Central memory CD4-positive, alpha-beta T cell (primary cell): ENCODE measurements at places on chromosomes 11 and 22.

DNA sequence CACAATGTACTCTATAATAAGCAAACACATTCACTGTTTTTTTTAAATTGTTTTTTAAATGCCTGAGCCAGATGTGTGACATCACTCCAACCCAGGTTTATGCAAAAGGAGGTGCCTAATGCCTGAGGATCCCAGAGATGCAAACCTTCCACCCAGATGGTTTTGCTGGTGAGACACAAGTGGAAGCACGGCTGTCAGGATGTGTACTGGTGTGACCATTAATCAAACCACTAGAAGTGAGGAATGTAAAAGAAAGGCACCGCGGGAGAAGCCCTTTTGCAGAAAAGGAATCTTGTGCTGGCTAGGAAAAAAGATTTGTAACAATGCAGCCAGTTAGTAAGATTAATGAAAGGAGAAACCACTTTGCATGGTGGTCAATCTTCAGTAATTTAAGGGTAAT, 407.4 kb downstream of the LARGE1 start:
- no peak for DNase-seq

DNA sequence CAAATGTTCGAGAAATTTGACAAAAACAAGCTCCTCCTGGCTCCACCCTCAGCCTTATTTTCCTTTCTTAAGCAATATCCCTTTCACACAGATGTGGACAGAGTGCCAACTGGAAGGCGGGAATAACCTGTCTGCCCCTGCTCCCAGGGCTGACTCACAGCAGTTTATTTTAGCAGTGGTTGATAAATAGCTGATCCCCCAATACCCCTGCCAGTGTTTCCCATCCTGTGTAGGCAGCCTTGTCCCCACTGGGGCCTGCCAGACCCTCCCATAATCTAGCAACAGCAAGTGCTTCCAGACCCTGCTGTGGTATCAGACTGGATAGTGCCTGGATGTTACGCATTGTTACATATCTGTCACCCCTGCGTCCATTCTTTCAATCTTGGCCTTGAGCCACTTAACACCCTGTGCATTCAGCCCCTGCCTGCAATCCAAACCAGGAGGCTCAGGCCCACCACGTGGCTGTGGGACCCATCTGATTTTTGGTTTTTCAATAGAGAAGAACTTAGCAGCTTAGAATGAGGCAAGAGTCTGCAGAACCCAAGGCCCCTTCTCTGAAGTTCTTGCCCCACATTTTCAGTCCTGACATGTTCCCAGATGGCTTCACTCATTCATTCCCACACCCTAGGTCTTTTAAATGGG, 53.7 kb downstream of the PARVA start:
- no peak for DNase-seq

- DNase-seq, result no peak
These were observed 439.6 kb downstream of the DYNC2H1 start for GRCh38 chr11:103548838-103549237.

- DNase-seq, result no peak
These were observed 102.4 kb downstream of the LRRC32 start for GRCh38 chr11:76568139-76568538.

DNA sequence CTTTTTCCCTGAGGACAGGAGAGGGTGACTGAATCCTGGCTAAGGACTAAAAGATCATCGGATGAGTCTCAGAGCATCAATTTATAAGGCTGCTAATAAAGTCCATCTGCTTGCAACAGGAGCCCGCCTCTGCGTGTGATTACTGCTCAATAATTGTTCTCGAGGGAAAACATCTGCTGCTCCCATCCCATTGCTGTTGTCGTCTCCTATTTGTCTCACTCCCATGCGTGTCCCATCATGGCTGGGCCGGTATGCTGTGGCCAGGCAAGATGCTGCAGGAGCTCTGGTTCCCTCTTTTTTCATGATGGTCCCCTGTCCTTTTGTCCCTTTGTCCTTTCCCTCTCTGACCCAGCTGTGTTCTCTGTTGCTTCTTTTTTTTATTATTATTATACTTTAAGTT, 121.2 kb downstream of the SPATA19 start:
- DNase-seq, result no peak

DNA sequence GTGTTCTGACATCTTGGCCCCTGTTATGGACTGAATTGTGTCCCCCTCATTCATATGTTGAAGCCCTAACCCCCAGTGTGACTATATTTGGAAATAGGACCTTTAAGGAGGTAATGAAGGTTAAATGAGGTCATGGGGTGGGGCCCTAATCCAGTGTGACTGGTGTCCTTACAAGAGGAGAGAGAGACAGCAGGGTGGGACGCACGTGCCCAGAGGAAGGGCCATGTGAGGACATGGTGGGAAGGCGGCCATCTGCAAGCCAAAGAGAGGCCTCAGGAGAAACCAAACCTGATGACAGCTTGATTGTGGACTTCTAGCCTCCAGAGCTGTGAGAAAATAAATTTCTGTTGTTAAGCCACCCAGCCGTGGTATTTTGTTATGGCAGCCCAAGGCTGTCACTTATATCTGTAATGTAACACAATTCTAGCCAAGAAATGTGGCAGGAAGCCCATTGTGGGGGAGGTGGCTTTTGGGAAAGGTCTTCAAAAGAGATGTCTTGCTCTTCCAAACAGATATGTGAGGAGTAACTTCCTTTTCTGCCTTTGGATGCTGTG, 23.7 kb downstream of the SLC22A6 start:
- no peak for DNase-seq

GRCh38 chr22:26804911-26805539, 147.6 kb downstream of the MIAT start:
- DNase-seq, result no peak

DNA sequence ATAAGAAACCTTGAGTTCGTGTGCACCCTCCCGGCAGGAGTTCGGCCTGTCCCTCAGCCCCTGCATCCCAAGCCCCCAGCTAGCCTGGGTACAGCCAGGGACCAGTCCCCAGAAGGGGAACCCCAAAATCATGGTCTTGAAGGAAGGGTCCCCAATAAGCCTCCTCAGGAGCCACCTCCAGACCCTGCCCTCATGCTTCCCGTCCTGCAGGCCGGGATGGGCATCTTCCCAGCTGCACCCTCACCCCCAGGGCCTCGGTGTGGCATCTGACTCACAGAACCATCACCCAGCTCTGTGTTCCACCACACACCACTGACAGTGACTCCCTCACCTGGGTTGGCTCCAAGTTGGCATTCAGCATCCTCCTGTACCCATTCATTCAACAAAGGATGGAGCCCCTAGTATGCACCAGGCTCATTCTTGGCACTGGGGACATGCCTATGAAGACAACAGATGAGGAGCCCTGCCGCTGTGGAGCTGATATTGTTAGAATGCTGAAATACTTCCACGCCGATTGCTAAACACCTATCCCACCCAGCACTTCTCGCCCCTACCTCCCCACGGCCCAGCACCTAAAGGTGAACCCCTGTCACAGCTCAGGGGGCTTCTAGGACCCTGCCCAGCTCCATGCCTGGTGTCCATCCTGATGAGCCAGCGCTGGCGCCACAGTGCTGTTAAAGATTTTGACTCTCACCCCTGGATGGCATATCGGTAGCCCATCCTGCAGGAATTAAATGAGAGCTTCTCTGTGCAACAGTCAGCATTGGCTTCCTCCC, 77.8 kb downstream of the BUD13 start:
- DNase-seq, result no peak

DNA sequence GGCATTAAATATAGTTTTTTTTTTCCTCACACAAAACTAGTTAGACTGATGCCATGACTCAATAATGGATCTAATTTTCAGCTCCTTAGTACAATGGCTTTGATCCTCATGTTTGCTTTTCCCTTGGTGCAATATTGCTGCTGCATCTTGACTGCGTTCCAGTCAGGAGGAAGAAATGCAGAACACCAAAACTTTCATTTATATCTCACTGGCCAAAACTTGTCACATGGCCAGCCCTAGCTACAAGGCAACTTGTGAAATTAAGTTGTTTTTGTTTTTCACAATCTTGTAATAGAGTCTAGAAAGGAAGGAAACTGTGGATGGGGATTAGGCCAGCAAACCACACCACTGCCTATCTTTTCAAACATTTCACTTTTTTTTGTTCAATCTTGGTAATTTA, 36.7 kb downstream of the SMC1B start:
- no peak for DNase-seq

DNA sequence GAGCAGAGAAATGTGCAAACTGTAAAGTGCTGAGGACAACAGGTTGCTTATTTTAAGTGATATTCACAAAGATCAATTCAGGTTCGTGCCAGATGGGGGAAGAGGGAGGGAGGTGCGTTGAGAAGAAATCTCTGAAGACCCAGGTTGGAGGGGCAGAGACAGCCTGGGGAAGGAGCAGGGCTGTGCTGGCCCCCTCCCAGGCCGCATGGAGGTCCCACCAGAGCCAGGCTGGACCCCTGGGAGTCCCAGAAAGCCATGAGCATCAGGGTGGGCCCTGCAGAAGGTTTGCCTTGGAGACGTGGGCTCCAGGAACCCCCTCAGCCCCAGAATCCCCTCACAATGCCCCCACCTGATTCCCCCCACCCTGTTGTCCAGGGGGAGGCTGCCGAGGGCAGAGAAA, 47.4 kb downstream of the IGLL1 start:
- no peak for DNase-seq

DNA sequence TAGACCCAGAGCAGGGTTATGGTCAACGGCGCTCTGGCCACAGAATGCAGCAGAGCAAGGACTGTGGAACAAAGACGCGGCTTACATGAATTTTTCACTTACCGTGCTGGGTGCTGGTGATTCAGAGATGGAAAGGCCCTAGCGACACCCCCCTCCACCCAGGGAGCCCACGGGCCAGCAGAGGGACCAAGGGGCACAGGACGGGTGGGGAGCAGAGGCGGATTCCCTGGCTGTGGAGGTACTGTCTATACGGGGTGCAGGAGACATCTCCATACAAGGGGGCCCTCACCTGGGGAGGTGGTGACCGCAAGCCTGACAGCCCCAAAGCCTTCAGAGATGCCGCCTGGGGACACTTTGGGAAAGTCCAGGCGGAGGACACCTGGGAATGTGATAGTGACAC, 1.1 kb upstream of the SEPTIN5 start:
- DNase-seq, result no peak

GRCh38 chr22:25482868-25483639, 81.4 kb upstream of the GRK3 start:
- no peak for DNase-seq

- DNase-seq, result no peak
These were observed 40.6 kb downstream of the OR4D9 start for GRCh38 chr11:59551659-59552521.

DNA sequence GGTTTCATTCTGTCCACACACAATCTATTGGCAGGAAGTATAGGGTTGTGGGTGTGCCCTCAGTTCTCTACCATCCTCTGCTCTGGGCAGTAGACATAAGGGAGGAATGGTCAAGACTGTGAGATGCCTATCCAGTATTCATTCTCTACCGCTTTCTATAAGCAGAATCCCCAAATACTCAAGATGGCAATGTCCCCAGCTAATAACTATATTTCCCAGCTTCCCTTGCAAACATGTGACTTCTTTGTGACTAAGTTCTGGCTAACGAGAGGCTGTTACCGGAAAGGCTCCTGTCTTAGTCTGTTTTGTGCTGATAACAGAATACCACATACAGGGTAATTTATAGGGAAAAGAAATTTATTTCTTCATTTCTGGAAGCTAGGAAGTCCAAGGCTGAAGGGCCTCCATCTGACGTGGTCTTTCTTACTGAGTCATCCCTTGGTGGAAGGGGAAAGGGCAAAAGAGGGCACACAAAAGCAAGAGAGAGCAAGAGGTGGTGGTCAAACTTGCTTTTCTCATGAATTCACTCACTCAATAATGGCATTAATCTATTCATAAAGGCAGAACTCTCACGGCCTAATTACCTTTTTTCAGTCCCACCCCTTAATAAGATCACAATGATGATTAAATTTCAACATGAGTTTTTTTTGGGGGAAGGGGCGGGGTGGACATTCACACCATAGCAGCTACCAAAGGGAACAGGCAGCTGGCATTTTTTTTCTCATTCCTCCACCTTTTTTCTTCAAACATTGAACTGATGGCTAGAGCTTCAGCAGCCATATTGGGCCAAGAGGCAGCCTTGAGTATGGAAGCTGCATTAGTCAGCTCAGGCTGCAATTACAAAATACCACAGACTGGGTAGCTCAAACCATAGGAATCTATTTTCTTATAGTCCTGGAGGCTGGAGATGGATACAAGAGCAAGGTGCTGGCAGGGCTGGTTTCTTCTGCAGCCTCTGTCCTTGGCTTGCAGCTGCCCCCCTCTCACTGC, 109.7 kb upstream of the OR9Q1 start:
- no peak for DNase-seq

- DNase-seq, result no peak
These were observed 7.1 kb downstream of the SLC7A4 start for GRCh38 chr22:21025266-21025665.

DNA sequence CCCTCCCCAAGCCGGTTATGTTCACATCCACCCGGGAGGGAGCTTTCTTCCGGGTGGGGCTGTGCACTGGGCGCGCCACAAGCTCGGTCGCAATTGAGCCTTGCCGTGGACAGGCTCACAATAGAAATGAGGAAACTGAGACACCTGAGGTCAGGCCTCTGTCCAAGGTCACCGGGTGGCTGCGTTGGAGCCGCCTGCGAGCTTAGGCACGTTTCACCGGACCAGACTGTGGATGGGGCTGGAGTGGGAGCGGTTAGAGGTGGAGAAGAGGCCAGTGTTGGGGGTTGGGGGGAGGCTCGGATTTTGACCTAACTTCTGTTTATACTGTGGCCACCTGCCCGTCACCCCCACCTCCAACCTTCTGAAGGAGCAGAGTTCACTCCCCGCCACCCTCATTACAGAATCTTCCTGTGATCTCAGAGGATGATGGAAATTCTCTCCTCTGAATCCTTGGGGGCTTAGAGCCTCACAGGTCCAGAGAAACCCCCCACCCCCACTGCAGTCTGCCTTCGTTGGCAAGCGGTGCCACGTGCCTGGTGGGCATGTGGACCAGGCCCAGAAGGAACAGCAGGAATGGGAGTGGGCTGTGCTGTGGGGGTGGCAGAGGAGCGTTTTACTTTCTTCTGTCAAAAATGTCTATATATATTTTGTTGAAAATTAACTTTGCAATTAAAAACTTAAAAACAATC, 631 bp upstream of the NPTXR start:
- DNase-seq, result no peak

GRCh38 chr11:81870066-81870412, 863.6 kb downstream of the FAM181B start:
- DNase-seq, result no peak

- no peak for DNase-seq
These were observed 61.0 kb downstream of the SERGEF start for GRCh38 chr11:17951685-17952388.
